ENCODE measurements at places on chromosomes 1 and 21.

GRCh38 chr21:37667380-37667779, 248.9 kb downstream of the KCNJ6 start:
- no peak for DNase-seq

DNA sequence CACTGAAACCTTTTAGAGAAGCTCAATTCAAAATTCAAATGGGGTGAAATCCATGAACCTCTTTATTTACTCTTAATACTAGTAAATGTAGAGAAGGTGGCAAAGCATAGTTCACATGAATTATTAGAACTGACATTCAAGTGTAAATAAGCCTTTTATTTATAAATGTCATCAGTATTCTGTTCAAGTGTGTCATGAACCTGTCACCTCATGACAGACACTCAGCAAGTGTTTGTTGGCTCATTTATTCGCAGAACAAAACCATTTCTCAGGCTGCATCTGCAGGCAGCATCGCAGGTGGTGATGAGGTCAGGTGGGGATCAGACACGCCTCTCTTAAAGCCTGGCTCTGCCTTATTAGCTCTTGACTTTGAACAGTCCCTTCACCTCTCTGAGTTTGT, 116.6 kb downstream of the SETD4 start:
- DNase-seq, result peak; percentile 53

DNA sequence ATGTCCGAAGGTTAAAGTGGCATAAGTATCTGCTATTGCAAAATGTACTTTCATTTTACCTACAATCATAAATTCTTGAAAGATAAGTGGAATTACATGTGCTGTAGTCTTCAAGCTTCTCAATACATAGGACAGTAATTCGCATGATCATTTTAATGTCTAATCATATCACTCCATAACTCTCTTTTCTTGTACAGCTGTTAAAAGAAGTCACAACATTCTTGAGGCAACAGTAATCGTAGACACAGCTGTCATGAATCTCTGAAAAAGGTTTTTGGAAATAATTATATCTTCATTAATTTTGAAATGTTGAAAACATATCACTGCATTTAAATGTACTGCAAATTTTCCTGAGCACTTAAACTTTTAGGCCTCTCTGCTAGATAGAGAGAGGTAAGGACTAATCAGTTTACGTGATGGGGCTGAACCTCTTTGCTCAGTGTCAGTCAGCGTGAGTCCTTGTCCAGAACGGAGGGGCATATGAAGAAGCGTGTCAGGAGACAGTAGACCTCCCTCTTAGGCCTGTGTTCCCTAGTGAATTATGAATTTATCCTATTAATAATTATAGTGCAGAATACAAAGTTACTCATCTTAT, 133.4 kb downstream of the NEK7 start:
- no peak for DNase-seq

- DNase-seq, result peak; percentile 13
Observed at GRCh38 chr1:64745986-64746940, 1.4 kb downstream of the RAVER2 start.

GRCh38 chr1:214990619-214991018, 91.9 kb upstream of the KCNK2 start:
- DNase-seq, result no peak

DNA sequence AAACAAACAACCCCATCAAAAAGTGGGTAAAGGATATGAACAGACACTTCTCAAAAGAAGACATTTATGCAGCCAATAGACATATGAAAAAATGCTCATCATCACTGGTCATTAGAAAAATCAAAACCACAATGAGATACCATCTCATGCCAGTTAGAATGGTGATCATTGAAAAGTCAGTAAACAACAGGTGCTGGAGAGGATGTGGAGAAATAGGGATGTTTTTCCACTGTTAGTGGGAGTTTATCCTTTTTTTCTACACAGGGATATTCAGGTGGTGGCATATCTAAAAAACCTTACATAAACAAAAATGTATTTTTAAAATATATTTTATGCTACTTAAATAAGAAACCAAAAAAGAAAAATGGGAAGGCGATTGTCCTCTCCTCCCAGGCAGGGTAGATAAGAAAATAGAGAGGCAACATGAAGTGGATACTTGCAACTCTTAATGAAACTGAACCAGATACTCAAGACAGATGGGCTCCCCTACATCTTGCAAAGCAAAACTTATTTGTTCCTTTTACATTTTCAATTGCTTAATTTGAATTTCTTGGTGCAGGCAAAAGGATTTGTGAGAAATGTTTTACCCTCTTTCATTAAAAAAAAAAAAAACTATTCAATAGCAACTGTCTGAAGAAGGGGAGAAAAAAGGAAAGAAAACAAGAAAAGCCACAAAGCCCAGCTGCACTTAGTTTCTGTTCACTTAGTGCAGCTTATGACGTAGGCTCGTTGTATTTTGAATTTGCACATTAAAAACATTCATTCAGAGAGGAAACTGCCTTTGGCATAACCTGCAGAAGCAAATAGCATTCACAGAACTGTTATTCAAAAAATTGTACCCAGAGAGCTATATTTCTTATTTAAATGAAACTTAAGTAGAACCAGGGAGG, 36.9 kb upstream of the RGS1 start:
- DNase-seq, result no peak

DNA sequence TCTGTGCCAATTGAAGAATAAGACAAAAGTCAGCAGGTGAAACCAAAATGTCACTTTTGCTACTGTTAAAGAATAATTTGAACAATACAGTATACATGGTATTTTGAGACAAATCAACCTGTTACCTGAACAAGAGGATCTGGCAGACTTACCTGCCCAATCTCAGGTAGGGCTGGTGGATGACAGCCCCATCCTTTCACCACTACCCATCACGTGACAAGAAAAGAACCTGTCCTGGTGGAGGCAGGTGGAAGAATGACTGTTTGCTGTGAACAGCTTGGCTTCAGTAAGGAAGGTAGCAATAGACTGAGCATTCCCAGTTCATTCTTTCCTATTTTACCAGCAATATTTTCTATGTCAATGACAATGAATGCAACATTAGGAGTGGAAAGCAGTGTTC, 349.6 kb downstream of the GPATCH2 start:
- no peak for DNase-seq

DNA sequence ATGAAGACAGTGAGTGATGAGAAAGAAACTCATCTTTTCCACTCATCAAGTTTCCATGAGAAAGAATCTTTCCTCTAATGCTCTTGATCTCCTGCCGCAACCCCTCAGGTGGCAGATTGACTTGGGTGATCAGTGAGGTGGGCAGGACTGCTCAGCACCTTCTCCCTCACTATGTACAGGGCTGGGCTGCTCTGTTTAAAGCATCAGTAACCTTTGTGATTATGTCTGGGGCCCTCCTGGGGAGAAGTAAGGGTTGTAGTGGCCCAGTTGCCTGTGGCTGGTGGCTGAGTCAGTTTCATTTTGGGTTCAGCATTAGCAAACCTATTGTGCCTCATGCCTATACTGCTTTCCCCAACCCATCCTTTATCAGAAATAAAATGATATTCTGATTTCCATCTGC, 366.0 kb downstream of the TTLL7 start:
- DNase-seq, result no peak

DNA sequence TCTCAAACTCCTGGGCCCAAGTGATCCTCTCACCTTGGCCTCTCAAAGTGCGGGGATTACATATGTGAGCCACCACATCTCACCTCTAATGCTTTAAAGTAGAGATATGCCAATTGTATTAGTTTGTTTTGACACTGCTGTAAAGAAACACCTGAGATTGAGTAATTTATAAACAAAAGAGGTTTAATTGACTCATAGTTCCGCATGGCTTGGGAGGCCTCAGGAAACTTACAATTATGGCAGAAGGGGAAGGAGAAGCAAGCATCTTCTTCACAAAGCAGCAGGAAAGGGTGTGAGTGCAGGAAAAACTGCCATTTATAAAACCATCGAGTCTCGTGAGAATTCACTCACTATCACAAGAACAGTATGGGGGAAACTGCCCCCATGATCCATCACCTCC, 3.5 kb upstream of the MYCL start:
- DNase-seq, result no peak

DNA sequence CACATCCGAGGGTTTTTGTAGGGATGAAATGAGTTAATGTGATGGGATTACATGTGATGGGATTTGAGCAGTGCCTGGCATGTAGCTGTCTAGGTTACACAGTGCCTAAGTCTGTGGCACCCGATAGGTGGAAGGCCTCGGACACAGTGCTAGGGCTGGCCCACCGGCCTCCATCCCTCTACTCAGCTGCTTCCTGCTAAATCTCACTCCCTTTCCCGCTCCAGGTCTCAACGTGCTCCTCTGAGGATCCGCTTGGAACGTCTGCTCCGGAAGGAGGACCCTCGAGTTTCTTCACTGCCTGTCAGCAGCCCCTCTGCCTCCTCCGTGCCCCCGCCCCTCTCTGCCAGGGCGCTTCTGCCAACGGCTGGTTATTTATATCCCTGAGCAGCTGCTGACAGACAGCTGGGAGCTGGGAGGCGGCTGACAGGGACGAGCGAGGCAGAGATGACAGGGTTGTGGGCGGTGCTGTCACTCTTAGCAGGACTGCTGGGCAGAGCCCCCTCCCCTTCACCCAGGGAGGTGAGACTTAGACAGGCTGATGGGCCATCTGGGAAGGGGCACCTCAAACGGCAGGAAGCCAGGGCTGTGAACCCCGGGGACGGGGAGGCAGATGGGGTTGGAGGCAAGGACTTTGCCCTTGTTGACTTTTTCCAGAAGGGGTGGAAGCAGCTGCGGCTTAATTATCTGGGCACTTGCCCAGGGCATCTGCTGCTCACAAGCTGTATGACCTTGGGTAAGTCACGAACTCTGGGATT, 26.6 kb upstream of the LRRN2 start:
- peak; percentile 48 for DNase-seq

DNA sequence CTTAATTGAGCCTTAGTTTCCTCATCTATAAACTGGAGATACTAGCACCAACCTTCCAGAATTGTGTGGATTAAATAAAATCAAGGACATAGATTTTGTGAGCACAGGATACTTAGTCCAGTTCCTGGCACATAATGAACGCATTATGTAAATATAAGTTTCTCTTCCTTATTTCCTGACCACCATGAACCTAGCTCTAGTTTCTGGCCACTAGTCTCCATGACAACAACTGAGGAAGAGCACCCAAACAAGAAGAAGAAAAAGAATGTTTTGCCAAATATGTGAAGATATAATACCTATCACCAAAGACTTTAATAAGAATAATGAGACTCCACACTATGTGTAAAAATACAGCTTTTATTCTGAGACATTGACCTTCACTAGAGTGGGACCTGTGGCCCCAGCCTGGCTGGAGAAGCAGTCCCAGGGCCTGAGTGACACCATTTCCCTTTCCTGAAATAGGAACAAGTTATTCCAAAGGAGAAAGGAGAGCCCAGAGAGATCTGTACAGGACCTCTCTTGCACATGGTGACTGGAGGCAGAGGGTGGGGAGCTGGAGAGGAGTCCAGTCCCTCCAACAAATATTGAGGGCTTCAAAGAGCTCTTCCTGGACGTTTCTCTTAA, 940 bp upstream of the USF1 start:
- DNase-seq, result no peak

DNA sequence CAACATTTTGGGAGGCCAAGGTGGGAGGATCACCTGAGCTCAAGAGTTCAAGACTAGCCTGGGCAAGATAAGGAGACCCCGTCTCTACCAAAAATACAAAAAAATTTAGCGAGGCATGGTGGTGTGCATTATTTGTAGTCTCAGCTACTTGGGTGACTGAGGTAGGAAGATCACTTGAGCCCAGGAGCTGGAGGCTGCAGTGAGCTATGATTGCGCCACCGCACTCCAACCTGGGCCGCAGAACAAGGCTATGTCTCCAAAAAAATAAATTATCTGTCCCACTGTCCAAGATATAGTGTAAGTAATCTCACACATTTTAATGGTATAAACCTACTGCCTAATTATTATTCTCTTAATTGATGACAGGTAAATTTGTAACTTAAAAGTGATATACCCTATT, 12.8 kb downstream of the ARID4B start:
- DNase-seq, result no peak

- DNase-seq, result no peak
Observed at GRCh38 chr21:41009398-41010100, 158.4 kb upstream of the BACE2 start.

DNA sequence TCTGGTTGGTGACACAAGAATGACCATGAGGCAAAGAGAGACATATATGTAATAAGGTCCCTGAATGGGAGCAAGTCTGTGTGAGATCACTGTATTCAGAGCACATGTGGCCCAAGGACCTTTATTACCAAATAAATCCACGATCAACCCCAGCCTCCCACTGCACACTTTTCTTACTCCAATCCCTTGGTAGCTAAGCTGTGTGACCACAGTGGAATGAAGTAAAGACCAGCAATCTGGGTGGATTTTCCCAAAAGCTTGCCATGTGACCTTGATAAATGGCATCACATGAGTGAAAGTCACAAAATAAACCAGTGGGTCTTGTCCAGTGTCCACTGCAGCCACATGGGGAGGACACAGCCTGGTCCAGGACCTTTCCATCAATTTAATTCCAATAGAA, 36.7 kb upstream of the TLR5 start:
- no peak for DNase-seq

GRCh38 chr21:41562101-41563000, 54.4 kb upstream of the TMPRSS2 start:
- no peak for DNase-seq

All from NCI-H2081 (cell line).